ENCODE measurements at places on chromosomes 3 and 15.

GRCh38 chr3:55690177-55690576, 203.1 kb upstream of the WNT5A start:
- DNase-seq = no peak

DNA sequence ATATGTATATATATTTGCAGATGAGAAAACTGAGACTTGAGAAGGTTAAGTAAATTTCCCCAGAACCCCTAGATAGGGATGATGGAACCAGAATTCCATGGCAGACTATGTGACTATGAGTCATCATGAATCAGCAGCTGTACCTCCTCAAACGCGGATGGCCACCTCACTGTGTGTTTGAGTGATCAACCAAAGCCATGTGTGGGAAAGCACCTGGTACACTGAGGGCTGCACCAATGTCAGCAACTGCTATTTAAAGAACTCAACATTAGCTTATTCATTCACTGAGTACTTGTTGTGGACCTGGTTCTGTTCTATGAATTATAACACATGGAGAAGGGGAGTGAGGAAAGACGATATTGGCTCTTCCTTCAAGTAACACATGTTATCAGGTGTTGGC, 377.0 kb downstream of the GAP43 start:
- DNase-seq = no peak

GRCh38 chr3:107366766-107367165, 10.5 kb upstream of the CCDC54 start:
- no peak for DNase-seq

GRCh38 chr3:9590282-9590791, 36.7 kb upstream of the LHFPL4 start:
- no peak for DNase-seq

GRCh38 chr15:82849556-82850512, 40.4 kb downstream of the WHAMM start:
- peak; percentile 33 for DNase-seq

- no peak for DNase-seq
These were observed 43.9 kb upstream of the PARP14 start for GRCh38 chr3:122636697-122637096.

- DNase-seq = no peak
These were observed 39.4 kb downstream of the SATB1 start for GRCh38 chr3:18385706-18386105.

GRCh38 chr3:18572809-18573208, 147.7 kb upstream of the SATB1 start:
- DNase-seq = no peak

DNA sequence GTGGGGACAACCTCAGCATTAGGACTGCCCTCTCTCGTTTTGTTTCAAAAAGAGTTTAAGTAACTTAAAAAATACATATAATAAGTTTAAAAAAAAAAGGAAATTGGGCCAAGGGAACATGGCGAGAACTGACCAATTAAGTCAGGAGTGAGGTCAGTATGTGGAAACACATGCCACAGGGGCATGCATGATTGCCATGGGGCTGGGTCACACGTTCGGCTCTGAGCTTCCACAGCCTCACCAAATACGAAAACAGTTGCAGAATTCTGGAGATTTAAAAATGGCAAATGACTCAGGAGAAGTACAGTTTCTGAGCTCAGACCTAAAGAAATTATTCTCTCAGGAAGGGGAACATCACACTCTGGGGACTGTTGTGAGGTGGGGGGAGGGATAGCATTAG, 24.1 kb downstream of the PDE8A start:
- DNase-seq = no peak

GRCh38 chr15:64959128-64959527, 30.6 kb downstream of the SPG21 start:
- DNase-seq = no peak

GRCh38 chr3:17456650-17457049, 285.8 kb downstream of the TBC1D5 start:
- DNase-seq = no peak

DNA sequence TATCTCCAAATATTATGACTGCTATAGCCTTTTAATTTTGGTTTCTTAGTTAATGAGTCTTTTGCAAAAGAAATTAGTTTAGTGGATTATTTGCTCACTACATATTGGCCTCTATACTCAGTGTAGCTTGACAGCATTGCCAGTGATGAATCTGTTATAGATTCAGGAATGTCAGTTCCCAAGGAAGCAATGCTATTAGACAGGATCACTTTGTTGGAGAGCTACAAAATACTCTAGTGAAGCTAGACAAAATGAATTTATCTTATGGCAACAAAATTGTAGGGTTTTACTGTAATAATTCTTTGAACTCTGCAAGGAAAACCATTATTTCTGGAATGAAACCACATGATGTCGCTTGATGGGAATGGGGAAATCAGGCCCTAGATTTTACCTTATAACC, 543.3 kb downstream of the SQOR start:
- DNase-seq = no peak

DNA sequence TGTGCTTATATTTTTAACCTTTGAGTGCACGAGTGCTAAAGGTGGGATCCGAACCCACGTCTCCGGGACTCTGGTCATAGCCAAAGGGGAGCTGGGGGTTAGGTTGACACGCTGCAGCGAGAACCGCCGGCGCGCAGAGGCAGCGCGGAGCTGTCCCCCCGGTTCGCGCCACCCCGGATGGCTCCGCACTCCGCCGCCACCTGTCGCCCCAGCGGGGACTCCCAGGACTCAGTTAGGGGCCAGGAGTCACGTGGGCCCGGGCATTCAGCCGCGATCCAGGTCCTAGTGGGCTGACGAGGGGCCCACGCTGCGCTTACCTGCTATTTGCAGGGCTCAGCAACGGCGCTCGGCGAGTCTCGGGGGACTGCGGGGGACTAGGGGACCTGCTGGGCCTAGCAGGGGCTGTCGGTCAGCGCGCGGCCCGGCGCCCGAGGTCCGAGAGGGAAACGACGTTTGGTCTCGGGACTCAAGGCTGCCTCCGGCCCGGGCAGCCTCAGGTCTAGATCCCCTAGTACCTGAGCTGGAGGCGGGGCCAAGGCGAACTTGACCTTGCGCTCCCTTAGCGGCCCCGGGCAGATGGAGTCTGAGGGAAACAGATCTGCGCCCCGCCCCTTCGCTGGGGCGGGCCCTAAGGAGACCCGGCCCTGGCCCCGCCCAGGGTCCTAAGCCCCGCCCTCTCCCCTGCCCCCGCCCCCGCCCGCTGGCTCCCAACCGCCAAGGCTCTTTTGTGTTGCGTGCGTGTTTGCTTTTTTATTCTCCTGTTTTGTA, at the start of gene NMNAT3:
TSS of gene NMNAT3 (minus strand) at position 585 of the 768 bp plus-strand sequence. CDS start 50,248 bp downstream, outside the sequence.
- peak; percentile 82 for DNase-seq

GRCh38 chr3:52176180-52176752, 21.7 kb upstream of the ALAS1 start:
- no peak for DNase-seq

- no peak for DNase-seq
These were observed 34.3 kb downstream of the HMG20A start for GRCh38 chr15:77454951-77455350.

DNA sequence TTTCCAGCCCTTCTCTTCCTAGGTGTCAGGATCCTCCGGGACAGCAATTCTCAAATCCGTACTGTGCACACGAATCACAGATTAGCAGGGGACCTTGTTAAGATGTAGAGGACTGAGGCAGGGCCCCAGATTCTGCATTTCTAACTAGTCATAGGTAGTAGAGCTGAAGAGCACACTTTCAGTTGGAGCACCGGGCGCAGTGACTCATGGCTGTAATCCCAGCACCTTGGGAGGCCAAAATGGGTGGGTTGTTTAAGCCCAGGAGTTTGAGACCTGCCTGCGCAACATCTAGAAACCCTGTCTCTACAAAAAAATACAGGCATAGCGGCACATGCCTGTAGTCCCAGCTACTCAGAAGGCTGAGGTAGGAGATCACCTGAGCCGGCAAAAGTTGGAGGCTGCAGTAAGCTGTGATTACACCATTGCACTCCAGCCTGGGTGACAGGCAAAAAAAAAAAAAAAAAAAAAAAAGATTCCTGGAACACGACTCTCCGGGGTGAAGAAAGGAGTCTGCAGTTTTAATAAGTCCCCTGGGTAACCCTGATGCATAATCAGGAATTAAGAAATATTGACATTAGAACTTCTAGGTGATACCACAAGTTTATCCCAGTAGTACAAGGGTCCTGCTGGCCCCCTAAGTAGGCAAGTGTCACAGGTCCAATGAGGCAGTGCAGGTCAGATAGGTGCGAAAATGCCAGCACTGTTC, 21.4 kb upstream of the IGDCC3 start:
- no peak for DNase-seq

GRCh38 chr3:116164039-116164438, 281.2 kb downstream of the LSAMP start:
- DNase-seq = no peak

DNA sequence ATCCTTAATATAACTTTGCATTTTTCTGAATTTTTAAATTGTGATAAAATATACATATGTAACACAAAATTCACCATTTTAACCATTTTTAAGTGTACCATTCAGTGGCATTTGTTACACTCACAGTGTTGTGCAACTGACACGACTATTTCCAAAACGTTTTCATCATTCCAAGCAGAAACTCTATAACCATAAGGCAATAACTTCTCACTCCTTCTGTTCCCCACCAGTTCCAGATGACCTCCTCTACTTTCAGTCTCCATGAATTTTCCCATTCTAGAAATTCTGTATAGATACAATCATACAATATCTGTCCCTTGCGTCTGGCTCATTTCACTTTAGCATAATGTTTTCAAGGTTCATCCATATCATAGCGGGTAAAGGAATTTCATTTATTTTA, 223.5 kb upstream of the TTC14 start:
- no peak for DNase-seq

GRCh38 chr3:130529486-130530215, 12.7 kb downstream of the COL6A6 start:
- no peak for DNase-seq

DNA sequence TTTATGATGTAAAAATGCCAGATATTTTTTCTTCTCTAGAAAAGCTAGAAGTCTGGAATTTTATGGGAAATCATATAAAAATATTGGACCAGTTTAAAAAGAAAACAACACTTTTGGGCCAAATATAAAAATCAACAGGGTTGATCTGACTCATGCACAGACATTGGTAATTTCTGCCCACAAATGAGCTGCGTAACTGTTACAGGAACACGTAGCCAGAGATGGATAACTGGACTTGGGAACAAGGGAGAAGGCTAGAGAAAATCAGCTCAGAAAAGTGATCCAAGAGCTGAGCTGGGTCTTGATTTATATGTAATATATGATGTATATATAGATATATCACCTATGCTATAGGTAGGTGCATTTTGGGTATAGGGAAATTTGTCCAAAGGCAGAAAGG, 36.8 kb upstream of the NAALADL2 start:
- no peak for DNase-seq

- no peak for DNase-seq
These were observed 51.0 kb downstream of the EOMES start for GRCh38 chr3:27671101-27671500.

DNA sequence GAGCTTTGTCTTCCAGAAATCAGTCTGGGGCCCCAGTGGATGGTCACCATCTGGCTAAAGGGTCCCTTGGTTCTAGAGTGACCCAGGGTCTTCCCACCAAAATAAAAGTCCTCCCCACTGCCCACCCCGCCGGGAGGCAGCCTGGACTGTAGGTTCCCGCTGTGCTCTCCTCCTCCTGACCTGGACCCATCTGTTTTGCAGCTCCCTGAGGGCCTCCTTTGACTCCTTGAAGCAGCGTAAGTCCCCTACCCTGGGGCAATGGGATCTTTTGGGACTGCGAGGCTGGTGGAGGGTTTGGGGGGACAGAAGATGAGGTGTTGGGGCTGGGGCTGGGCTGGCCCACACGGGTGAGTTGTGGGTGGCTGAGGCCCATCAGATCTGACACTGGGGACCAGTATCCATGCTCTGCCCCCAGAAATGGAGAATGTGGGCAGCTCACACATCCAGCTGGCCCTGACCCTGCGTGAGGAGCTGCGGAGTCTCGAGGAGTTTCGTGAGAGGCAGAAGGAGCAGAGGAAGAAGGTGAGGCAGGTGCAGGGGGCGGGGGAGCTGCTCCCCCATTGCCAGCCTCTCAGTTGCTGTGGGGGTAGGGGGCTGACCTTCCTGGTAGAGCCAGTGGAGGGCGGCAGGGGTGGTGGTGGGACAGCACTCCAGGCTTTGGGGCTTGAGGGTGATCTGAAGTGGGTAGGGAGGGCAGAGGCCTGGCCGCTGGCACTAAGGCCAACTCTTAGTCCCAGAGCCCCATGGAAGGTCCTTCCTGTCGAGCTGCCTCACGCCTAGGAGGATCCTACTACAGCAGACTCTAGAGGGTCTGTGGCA, 30.4 kb downstream of the PSTPIP1 start:
- peak; percentile 13 for DNase-seq

DNA sequence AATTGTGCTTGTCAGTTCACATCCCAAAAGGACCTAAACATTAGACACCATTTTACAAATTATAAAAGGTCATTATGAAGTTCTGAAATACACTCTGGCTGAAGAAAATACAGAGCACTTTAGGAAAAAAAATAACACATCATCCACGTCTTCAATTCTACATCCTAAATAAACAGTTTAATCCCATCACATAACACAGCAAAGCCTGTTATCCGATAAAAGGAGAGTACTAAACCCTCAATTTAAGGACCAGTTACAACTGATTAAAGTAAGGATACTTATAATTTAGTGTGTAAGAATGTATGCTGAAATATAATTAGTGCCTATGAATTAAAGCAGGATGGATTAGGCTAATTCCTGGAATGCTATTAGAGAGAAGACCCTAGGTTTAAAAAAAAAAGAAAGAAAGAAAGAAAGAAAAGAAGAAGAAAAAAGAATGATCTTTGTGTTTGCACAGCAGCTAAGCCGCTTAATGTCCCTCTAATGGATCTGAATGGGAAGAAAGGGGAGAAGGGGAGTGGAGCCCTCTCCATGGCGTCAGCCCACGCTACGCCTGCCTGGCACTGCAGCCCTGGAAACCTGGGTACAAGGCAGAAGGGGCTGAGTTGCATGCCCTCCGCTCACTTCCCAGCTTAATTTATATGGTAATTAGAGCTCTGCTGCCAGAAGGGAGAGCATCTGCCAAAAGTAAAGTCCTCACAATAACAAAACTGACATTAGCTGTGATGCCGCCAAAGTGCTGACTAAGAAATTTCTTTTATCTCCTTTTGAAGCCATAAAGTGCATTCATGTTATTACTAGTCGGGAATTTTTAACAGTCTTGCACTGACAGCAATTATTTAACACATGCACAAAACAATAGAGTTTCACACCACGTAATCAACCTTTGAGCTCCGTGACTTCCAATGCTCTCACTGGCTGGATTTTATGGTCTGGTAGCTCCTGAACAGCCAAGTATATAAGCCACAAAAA, 90.0 kb downstream of the FSIP1 start:
- DNase-seq = no peak

GRCh38 chr3:17442332-17443049, 299.9 kb downstream of the TBC1D5 start:
- DNase-seq = no peak

- no peak for DNase-seq
These were observed 5.5 kb upstream of the ONECUT1 start for GRCh38 chr15:52795464-52796227.

GRCh38 chr3:69182588-69183316, 60.4 kb upstream of the LMOD3 start:
- DNase-seq = no peak

- DNase-seq = no peak
These were observed 541.2 kb downstream of the RBMS3 start for GRCh38 chr3:29822071-29822470.

GRCh38 chr3:17894434-17895060, 152.1 kb upstream of the TBC1D5 start:
- peak; percentile 29 for DNase-seq

Measured in activated CD8-positive, alpha-beta memory T cell treated with anti-CD3 and anti-CD28 coated beads, Interleukin-2, amount 50 U/mL, for 4 hours (primary cell).